ENCODE measurements at places on chromosomes 6 and 20. TPM values are rescaled to one million over a fixed set of nuclear protein-coding genes. Genes with fewer than 3 reads are reported as not detected.

Gene SLC26A8
- 0.26 TPM for total RNA-seq

Gene IP6K3
- not detected for total RNA-seq

Gene LY6G6D
- total RNA-seq = not detected

Gene CENPW
- 15.1 TPM for total RNA-seq

Gene PRKN
- 4.2 TPM for total RNA-seq

Gene HSPA1L
- total RNA-seq = 1.5 TPM

Gene DUSP15
- total RNA-seq = 2.5 TPM

Gene CLDN20
- total RNA-seq = not detected

Gene TLDC2
- total RNA-seq = 0.19 TPM

Gene CNKSR3
- 15.5 TPM for total RNA-seq

Gene TP53RK
- total RNA-seq = 21.4 TPM

Gene ACTL10
- total RNA-seq = 2.6 TPM

Gene WFDC2
- not detected for total RNA-seq

Gene PEX6
- 35.3 TPM for total RNA-seq

Gene BTBD9
- 12.1 TPM for total RNA-seq

Gene PRND
- total RNA-seq = under 0.01 TPM

Gene TGM3
- not detected for total RNA-seq

Gene DNAH8
- under 0.01 TPM for total RNA-seq

Gene CRISP2
- not detected for total RNA-seq

Gene LY6G6C
- not detected for total RNA-seq

Gene FOXC1
- 36.5 TPM for total RNA-seq

Gene MOG
- not detected for total RNA-seq

Gene PRPH2
- total RNA-seq = 0.79 TPM

Gene ULBP1
- total RNA-seq = under 0.01 TPM

Gene SPAG4
- total RNA-seq = 5.2 TPM

Gene PROCR
- 125 TPM for total RNA-seq

Gene PACRG
- 0.12 TPM for total RNA-seq

All from aortic smooth muscle cell (primary cell).